Large intestine (tissue), 12 donors: ENCODE measurements at places on chromosomes 1 and 21.
A peak's percentile ranks its signal among the peaks of the same experiment; 100 is the strongest.

- no peak for DNase-seq
Measured at GRCh38 chr1:227174164-227174563, 144.1 kb downstream of the CDC42BPA start.

GRCh38 chr1:239819096-239819495 lies 272.6 kb upstream of the FMN2 start:
- DNase-seq = no peak

DNA sequence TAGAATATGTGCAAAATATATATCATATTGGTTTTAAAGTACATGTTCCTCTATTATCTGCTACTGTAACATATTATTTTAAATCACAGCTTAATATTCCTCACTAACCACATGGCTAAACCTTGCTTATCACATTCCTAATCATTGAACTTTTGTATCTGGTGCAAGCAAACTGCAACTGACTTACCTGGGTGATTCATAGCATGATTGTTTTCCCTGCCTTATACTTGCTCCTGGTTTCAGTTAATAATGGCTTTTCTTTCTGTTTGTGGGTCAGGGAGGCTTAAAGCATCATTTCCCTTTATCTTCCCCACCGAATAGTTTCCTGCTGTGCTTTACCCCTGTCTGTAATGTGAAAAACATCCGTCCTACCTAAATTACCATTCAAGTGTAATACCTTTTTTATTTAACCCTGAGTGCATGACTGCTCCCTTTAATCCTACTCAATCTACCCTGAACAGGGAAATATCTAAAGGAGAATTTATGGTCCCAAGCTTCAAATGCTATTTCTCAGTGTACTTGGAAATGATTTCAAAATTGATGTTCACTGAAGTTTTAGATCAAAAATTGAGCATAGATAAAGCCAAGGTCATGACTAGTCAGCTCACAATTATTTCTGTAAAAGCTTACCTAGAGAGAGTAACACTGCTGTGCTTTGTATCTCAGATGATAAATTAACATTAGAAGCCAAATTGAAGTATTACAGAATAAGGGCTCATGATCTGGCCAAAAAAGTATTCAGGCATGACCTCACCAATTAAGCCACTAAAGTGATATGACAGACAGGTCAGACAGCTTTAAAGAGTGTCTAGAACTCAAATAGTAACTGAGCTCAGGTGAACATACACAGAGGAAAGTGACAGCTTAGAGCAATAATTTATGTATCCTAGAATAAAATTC lies 507.1 kb downstream of the BRINP3 start:
- DNase-seq = peak; percentile 5

DNA sequence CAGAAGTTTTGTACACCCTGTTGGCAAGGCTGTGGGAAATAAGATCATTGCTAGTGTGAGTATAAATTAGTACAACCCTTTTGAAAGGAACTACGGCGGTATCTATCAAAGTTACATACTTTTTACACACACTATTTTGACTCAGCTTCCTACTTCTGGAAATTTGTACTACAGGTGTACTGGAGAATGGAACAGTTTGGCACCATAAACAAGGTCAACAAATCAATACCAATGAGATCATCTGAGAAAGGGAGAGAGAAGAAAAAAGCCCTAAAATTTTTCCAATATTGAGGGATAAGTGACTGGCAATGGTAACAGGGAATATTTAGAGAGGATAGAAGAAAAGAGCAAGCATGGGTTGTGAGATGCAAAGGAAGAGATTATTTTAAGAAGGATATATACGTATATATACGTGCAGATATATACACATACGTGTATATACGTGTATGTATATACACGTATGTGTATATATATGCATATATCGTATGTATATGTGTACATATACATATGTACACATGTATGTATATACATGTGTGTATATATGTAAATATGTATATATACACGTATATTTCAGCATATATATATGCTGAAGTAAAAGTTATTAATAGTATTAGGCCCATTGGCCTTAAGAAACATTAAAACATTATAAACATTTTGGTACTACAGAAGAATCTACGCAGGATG lies 27.6 kb downstream of the KLHL20 start:
- DNase-seq = no peak

GRCh38 chr1:28056129-28056925 lies 32.1 kb downstream of the EYA3 start:
- no peak for DNase-seq

GRCh38 chr21:38257667-38258066 lies 876 bp downstream of the KCNJ15 start:
- DNase-seq = no peak

- peak; percentile 88 for DNase-seq
Measured at GRCh38 chr1:165827268-165828102, at the start of gene UCK2. Gene UCK2 (plus strand): TSS chr1:165827614. CDS start chr1:165827834, 220 bp downstream.

DNA sequence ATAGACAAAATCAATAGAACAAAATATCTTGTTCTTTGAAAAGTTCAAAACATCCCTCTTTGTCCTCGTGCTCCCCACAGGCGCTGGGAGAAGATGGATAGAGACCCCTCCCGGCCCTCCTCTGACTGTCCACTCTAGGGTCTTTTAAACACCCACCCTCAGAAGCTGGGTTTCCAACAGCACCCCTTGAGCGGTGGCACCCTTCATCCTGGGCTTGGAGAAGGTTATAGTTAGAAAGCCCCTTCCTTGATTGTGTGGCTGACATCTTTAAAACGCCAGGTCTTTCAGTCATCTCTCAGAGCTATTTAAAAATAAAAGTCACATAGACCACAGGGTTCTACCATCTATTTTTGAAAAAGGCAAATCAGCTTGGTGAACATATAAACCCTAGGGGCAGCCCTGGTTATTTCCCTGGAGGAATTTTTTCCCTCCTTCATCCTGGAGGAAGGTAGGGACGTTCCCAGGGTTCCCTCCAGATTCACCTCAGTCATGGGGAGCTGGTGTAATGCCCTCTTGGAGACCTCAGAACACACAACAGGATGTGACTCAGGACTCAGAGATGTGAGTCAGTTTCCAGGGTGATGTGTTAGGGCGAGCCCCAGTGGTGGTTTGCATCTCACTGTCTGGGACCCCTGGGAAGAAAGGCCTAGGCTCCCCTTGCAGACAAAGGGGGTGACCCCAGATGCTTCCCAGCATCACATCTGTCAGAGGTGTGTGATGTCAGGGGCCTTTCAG lies 138.5 kb downstream of the CLIC6 start:
- DNase-seq = no peak

DNA sequence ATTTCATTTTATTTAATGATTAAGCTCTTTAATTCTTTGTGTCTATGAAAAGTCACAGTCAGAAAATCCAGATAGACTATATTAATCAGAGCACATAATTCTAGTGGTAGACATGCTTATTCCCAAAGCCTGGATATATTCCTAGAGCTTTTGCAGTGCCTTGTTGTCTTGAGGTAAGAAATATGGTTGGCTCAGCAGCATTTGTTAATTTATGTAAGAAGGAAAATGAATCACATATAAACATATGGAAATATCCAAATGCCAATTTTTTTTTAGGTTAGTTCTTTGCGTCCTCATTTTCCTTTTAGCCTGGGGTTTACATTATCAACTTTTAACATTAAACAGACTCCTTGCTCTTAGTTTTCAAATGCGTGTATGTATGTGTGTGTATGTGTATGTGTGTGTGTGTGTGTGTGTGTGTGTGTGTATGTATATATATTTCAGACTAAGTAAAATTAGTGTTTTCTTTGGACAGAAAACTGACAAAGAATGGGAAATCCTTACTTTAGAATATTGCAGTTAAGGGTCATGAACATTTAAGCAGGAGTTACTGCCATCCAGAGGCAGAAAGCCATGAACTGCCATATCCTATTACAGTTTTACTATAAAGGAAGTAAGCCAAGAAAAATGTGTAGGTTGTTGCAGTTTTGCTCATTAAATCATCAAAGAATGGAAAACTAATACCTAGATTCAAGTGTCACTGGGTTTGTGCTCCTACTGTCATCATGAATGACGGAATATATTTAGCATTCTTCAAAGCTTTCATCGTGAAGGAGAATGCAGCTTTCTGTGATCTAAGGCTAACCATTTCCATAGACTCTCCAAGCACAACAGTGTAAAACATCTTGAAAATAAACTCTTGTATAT lies 477.1 kb upstream of the NR5A2 start:
- no peak for DNase-seq

GRCh38 chr1:220045356-220046051 lies 801 bp downstream of the EPRS1 start:
- DNase-seq = no peak

DNA sequence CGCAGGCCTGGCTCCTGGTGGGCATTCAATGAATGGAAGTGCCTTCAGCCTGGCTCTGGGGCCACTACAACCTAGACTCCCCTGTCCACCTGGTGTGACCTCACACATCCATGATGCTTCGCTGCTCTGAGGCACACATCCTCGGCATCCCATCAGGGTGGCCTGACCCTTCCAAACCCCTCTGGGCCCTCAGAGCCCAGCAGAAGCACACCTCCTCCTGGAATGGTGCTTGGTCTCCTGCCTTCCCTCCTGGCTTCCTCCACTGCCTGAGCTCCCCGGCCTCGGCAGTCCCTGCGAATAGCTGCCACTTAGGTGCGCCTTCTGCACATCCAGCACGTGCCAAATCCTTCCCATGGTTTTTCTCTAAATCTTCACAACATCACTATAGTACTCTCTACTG lies 133.8 kb downstream of the GLIS1 start:
- no peak for DNase-seq

DNA sequence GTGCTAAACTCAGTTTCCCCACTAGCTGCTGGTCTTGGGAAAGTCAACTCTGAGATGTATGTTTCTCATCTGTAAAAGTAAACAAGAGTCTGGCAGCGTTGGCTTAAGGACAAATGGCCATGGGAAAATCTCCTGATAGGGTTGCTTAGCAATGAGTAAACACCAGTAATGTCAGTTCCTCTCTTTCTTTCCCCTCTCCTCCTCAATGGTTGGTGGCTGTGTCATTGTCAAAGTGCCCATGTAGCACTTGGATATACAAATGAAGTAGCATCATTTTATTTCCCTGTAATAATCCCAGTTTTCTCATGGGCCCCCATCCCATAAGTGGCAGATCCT lies 2.2 kb upstream of the FYB2 start:
- peak; percentile 21 for DNase-seq

DNA sequence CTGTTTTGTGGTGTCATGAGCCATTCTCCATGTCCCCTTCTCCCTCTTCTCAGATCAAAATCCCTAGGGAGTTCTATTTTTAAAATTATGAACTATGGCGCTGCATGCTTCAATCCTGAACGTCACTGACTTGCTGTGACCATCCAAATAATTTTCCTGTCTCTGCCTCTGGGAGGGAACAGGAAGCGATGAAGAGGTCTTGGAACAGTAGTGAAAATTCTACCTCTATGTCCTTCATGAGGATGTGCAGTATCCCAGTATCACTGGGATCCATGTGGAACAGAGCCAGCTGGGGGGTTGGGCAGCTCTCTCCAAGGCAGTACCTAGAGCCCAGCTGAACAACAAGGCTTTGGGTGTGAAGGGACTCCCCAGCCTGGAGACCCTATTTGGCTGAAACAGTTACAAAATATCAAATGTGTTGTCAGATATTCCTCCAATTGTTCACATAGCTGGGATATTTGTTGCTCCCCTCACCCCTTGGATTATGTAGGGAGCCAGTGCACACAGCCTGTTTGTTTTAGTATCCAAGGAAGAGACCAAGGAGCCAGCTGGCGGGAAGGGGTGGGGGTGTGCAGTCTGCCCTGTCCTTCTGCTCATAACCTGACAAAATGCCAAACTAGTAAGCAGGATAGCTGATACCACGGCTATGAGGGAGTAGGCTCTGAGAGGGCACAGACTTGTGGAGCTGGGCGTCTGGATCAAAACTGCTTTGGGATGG lies 7.6 kb downstream of the DCLRE1B start:
- peak; percentile 46 for DNase-seq

GRCh38 chr1:21090463-21090862 lies 86.2 kb downstream of the EIF4G3 start:
- DNase-seq = no peak

DNA sequence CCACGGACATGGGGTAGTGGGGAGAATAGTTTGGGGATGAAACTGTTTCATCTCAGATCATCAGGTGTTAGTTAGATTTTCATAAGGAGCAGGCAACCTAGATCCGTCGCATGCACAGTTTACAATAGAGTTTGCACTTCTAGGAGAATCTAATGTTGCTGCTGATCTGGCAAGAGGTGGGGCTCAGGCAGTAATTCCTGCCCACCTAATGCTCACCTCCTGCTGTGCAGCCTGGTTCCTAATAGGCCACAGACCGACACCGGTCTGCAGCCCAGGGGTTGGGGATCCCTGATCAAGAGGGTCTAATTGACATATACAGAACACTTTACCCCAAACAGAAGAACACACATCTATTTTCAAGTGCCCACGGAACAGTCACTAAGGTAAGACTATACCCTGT lies 275.1 kb downstream of the PTPRU start:
- no peak for DNase-seq

DNA sequence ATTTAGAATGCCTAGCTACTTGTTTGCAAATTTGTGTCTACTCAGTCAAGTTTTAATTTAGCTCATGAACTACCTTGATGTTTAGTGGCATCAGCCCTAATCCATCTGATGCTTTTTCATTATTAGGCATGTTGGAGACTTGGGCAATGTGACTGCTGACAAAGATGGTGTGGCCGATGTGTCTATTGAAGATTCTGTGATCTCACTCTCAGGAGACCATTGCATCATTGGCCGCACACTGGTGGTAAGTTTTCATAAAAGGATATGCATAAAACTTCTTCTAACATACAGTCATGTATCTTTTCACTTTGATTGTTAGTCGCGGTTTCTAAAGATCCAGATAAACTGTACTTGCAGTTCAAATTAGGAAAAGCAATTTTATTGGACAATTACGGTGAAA lies 7.6 kb downstream of the SOD1 start:
- DNase-seq = no peak

DNA sequence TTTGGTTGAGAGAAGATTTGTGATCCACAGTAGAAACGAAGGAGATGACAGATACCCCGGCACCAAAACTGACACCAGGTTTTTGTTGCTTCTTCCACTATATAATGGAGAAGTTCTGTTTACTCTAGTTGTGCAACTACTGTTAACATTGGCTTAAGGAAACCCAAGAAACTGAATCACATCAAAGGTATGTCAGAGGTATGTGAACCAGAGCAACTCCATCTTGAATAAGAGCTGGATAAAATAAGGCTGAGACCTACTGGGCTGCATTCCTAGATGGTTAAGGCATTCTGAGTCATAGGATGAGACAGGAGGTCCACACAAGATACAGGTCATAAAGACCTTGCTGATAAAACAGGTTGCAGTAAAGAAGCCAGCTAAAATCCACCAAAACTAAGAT lies 173.7 kb upstream of the CAMK1G start:
- no peak for DNase-seq

DNA sequence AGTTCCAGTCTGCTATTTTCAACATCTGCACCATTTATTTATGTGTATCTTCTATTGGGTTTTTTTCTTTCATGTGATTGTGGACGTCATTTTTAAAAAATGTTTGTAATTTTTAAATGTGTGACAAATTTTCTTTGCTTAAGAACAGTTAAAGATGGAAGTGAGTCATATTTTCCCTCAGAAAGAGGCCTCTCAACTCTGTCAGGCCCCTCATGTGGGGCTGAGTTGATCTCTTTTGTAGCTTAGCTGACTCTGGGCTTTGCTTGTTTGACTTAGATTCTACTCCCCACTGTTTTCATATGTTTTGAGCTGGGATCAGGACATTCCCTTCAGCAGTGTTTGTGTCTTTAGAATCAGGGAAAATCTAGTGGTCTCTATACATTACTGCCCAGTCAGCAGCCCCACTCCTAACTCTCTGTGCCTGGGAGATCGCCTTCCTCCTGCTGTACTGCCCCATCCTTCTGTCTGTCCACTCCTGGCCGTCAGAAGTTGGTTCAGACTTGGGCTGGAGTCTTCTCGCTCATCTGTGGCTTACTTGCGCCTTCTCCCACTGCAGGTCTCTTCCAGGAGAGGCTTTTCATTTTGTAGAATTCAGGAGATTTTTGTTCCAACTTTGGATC lies 137.4 kb downstream of the DYRK1A start:
- no peak for DNase-seq

GRCh38 chr1:160070243-160071163 lies 543 bp upstream of the KCNJ10 start:
- DNase-seq = no peak
